ENCODE measurements at places on chromosomes 3 and 15.

DNA sequence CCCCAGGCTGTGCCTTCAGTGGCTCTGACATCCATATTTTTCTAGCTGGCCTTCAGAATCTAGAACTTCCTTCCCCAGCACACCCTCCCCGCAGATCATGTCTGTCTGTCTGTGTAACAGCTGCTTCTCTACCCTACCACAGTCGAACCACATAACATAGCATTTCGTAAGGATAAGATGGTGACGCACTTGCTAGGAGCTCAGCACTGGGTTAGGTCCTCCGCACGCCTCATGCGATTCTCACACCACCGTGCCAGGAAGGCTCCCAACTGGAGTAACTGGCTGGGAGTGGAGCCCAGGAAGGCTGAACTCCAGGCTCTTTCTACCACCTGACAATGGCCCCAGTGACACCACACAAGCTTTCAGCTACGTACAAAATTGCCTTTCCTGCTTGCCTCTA lies 168.6 kb downstream of the STT3B start:
- DNase-seq: no peak

GRCh38 chr3:98552232-98553020 lies 20.6 kb downstream of the GPR15 start:
- DNase-seq: no peak

DNA sequence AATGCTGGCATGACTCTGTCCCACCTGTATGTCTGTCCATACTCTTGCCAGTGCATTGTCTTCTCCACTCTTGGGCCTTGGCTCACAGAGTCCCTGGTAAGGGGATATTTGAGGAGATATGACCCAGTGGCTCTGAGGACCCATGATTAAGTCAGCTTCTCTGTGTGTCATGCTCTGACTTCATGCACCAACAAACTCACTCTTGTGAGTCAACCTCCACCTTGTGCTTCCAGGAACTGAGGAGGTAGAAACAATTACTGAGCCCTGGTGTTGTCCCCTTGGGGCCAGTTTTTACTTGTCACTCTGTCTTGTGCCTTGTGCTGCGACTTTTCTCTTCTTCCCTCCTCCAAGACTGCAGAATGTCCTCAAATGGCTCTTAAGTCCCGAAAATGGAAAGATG lies 127.1 kb downstream of the ABHD5 start:
- no peak for DNase-seq

- peak; percentile 90 for DNase-seq
Measured at GRCh38 chr3:24365168-24365567, 129.5 kb downstream of the THRB start.

DNA sequence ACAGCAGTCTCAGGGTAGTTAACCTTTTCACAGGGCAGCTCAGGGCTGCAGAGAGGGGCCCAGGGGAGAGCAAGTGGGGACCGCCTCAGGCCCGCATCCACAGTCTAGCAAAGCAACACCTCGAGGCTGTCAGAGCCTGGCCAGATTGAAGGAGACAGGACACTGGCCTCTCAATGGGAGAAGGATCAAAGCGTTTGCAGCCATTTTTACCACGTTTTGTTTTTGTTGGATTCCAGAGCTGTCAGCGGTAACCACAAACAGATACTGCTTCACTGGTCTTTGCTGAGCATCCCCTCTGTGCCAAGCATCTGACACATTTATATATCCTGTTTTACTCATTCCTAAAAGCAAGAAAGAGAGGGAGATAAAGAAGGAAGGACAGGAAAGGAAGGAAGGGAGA lies 153.8 kb downstream of the SHQ1 start:
- DNase-seq: peak; percentile 66

DNA sequence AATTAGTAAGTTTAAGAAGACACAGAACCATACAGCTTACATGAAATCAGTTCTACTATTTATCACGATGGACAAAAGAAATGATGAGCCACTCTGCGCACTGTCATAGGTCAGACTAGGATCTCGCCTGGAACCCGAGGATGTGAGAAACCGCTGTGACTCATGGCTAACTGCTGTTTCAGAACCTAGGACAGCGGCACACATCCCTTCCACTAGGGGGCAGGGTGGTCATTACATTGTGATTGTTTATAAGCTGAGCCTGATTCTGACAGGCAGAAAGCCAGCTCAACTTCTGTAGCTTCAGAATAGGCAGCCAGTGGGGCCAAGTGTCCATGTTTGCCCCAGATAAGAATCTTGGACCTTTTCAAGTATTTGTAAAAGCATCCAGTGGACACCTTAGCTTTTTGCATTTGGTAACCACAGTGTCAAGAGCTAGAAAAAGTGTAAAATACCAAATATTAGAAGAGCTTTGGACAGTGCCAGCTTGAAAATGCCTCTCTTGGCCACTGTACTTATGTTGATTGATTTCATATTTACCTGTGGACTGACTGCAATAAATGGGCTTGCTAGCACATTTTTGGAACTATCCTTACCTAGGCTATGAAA lies 115.8 kb downstream of the KBTBD8 start:
- peak; percentile 87 for DNase-seq

DNA sequence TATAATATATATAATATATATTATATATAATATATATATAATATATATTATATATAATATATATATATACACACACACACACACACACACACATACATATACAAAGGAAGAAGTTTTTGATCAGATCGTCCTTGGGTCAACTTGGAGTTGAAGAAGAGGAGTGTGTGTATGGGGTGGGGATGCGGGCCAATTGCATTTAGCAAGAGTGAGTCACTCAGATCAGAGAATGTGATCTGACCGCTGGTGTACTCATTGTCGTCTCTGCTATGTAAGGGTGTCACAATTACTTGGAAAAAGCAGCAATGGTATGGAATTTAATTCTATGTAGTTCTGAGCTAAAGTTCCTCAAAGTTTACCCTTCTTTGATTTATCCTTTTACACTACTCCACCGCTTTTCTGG lies 4.6 kb upstream of the VGLL3 start:
- peak; percentile 94 for DNase-seq

- peak; percentile 51 for DNase-seq
Measured at GRCh38 chr3:185021256-185021655, 131.6 kb downstream of the C3orf70 start.

DNA sequence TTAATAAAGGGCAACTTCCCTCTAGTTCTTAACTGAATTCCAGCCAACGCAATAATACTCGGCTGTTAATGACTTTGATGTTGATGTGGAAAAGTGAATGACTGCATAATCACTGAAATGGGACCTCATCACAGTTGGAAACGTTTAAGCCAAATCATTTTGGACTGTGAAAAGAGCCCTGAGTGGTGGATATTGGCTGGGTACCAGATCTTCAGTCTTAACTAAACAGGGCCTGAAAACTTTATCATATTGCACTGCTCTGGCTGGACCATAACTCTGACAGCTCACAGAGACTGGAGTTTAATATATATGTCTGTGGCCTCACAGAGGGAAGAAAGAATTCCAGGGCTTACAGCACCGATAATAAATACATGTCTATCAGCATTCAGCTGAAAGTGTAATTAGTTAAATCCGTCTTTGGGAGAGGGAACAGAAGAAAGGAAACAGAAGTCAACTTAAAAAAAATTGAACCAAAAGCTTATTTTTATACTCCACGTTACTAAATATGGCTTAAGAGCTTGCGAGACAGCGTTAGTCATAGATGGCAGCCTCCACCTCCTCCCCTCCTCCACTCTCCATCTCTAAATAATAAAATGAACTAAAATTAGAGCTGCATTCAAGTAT lies 222.3 kb upstream of the CDIN1 start:
- DNase-seq: peak; percentile 80

DNA sequence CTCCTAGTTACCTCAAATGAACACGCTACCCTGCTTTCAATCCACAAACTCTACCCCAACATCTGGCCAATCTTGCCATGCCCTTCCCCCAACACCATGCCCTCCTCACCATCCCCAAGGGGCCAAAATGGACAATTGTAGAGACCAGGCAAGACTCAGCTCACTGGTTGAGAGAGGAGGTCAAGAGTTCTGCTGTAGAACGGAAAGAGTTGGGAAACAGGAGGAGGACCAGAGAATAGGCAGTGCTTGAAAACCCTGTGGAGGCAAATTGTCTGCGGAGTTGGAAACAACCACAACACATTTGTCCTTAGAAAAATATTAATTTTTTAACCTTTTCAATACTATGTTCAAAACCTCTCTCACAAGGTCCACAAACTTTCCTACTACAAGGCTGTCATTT lies 128.8 kb upstream of the BFSP2 start:
- no peak for DNase-seq

- no peak for DNase-seq
Measured at GRCh38 chr15:25770618-25771337, 92.3 kb downstream of the ATP10A start.

DNA sequence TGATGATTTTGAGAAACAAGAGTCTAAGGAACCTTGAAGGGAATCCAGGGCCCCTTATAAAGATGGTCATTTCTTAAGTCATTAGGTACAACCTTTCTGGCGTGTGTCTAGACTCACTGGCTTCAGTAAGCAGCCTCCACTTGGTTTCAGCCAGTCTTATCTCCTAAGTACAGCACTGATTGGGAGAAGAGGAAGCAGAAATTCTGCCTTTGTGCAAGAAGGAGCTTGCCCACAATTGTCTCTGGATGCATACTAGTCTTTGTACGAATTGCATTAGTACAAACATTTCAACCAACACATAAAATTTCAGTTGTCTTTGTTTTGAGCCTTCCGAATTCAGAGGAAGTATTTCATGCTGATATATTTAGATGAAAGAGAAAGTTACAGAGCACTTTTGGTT lies 139.4 kb downstream of the SLCO3A1 start:
- DNase-seq: no peak

DNA sequence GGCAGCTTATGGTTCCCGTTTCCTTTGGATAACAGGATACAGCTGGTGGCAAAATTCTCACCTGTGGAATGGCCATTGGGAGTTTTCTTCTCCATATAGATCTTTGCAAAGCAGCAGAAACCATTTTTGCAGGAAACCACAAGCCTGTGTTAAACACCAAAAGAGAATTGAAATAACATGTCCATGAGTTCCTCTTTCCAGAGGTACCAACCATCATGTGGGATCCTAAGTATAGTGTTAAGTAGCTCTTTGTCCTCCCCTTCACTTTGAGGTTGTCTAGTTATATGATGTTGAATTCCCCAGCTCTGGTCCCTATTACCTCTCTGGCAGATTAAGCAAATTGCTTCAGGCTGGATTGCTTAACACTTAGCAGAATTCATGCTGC lies 94.9 kb downstream of the AKAP13 start:
- DNase-seq: peak; percentile 40

GRCh38 chr3:150467381-150467780 lies 59.3 kb downstream of the TSC22D2 start:
- no peak for DNase-seq

DNA sequence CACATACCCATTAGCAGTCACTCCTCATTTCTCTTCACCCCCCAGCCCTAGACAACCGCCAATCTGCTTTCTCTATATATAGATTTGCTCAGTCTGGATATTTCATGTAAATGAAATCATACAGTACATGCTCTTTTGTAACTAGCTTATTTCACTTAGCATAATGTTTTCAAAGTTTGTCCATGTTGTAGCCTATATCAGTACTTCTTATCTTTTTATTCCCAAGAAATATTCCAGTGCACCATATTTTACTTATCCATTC lies 3.1 kb downstream of the MAP3K13 start:
- DNase-seq: no peak

DNA sequence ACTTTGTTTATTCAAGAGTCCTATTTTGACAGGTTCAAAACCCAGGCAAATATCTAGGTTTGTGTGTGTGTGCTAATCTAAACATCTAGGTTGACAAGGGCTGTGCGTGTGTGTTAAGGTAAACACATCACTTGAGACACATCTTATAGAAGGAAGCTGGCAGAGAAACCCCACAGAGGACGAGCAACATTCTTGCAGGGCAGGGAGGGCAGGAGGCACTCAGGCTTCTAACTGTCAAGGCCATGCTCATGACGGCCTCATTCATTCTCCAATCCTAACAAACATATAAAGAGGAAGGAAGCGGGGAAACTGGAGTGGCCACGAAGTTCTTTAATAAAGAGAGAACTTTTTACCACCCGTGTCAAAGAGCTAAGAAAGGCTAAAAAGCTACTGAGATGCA lies 43.4 kb downstream of the SLCO2A1 start:
- no peak for DNase-seq

DNA sequence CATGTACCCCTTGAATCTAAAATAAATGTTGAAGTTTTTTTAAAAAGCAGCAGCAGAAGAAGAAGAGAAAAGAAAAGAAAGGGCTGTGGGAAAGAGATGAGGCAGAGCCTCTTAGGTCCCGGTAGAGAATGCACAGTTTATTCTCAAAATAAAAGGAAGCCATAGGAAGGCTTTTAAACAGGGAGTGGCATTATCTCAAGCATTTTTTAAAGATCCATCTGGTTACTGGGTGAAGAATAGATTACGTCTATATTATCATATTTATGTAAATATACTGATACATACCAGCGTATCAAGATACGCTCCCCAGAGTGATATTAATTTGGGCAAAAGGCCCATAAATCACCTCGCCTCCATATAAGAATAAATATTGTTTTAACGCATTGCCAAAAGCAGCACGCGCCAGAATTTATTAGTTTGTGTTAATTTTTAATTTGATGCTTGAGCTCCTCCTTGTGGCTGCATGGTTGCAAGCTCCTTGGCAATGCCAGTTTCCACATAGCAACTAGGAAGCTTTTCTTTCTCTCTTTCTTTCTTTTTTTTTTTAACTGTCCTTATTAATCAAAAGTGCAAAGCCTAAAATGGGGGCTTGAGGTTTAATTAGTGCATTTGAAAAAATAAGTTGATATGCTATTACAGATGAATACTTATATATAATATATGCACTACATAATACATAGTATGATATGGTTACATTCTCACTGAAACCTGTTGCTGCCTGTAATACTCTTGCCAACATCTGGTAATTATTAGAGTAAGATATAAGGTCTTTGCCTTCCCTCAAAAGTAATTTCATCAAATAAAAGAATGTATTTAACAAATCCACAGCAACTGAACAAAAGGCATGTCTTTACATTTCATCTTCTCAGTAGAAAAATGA lies 242.8 kb upstream of the UBE2E2 start:
- peak; percentile 35 for DNase-seq

DNA sequence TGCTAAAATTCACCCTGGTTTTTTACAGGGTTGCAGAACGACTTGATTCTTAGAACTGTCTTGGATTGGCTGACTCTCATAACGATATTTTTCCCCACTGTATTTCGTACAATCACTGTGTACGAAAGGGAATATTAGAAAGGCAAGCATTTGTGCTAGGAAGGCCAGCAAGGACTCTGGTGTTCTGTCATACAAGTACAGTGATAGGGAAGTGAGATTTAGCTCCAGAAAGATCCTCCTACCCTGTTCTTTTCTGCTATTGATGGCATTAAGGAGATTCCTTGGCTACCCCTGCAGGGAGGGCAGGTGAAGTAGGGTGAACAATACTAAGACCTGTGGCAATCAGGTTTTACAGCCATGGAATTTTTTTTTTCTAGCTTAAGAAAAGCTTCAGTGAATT lies 53.8 kb upstream of the SCAANT1 start:
- DNase-seq: no peak

- DNase-seq: peak; percentile 89
Measured at GRCh38 chr3:189001559-189001958, 170.2 kb upstream of the TPRG1 start.

DNA sequence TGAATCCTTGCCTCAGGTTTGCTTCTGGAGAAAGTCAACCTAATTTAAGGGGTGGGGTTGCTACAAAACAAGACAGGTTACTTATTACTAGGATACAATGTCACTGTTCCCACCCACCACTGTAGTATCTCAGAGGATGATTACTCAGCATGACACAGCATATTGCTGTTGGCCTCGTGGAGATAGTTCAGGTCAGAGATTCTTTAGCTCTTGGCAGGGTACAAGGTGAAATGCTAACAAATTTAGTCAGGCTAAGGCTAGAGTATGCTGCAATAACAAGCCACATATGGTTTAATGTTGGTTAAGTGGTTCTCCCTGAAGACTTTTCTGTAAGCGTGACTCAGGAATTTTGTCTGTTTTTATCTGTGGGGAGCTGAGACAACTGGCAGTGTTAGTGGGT lies 161.8 kb downstream of the EDEM1 start:
- no peak for DNase-seq
